Bronchial smooth muscle cell (primary cell): ENCODE measurements at places on chromosomes 13 and 19. TPM values are rescaled to one million over a fixed set of nuclear protein-coding genes. Genes with fewer than 3 reads are reported as not detected.

Gene IZUMO2
- total RNA-seq: not detected in 2 replicates

Gene HSD17B14
- total RNA-seq: 5.5 and 15.9 TPM in 2 replicates

Gene STOML3
- total RNA-seq: not detected in 2 replicates

Gene CBARP
- total RNA-seq: 0.63 and 0.86 TPM in 2 replicates

Gene LTBP4
- total RNA-seq: 69.0 and 191 TPM in 2 replicates

Gene TBXA2R
- total RNA-seq: 1.1 and 1.5 TPM in 2 replicates

Gene LILRB1
- not detected in 2 replicates for total RNA-seq

Gene SLC6A16
- total RNA-seq: under 0.01 and 0.09 TPM in 2 replicates

Gene SHISA2
- total RNA-seq: 0.09 and 0.32 TPM in 2 replicates

Gene TINCR
- under 0.01 TPM in 2 replicates for total RNA-seq

Gene GPC5
- total RNA-seq: 0.16 TPM in 1 of 2 replicates, not detected in the other

Gene NANOS3
- total RNA-seq: 0.43 TPM in 1 of 2 replicates, not detected in the other

Gene ZNF667
- total RNA-seq: 5.4 and 6.8 TPM in 2 replicates

Gene COX7A1
- 31.8 and 36.7 TPM in 2 replicates for total RNA-seq
